ENCODE measurements at places on chromosomes 11 and 22.

- DNase-seq = no peak
These were observed 804.4 kb downstream of the BRD1 start for GRCh38 chr22:49023161-49023878.

DNA sequence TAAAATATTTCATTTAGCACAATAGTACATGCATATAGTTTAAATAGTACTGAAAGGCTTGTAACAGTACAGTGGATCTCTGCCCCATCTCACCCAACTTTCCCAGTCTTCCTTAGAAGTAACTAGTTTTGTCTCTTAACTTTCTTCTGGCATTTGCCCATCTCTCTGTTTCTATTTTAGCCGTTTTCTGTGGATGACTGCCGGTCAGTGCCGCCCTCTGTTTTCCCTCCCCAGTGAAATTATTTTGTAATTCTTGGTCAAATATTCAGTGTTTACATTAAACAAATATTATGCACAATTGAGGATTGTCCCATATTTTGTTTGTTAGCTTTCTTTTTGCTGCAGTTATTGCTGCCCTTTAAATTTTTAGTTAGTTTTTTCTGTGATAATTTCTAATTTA lies 8.3 kb downstream of the PDHX start:
- DNase-seq = no peak

DNA sequence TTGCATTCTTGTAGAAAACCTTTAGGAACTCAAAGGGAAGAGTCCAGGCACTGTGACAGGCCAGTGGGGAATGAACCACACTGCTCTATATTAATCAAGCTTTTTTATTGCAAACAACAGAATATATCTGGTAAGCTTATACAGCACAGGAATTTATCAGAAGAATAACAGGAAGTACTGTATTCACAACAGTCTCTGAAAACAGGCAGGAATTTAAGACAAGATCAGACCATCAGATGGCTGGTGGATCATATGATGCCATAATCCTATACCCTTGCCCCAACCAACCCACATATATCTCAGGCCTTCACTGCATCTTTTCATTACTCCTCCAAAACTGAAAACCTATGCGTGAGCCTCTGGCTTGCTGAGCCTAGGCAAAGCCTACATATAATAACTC lies 1.0 kb upstream of the HTATIP2 start:
- no peak for DNase-seq

DNA sequence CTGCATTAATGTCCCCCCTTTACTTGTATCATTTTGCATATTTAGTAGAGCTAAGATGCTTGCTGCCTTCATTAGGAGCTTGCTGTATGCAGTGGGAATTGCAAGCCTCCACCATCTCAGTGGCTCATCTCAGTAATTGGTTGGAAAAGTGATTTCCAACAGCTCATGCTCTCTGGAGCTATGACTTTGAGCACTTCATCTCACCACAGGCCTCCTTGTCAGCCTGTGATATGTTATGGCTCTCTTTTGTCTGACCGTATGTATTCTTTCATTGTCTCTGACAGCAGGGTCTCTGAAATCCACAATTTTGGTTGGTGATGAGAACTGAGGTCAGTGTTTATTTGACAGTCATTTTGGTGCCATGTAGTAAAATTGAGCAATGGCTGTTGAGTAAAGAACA lies 345.1 kb downstream of the FAT3 start:
- DNase-seq = no peak

DNA sequence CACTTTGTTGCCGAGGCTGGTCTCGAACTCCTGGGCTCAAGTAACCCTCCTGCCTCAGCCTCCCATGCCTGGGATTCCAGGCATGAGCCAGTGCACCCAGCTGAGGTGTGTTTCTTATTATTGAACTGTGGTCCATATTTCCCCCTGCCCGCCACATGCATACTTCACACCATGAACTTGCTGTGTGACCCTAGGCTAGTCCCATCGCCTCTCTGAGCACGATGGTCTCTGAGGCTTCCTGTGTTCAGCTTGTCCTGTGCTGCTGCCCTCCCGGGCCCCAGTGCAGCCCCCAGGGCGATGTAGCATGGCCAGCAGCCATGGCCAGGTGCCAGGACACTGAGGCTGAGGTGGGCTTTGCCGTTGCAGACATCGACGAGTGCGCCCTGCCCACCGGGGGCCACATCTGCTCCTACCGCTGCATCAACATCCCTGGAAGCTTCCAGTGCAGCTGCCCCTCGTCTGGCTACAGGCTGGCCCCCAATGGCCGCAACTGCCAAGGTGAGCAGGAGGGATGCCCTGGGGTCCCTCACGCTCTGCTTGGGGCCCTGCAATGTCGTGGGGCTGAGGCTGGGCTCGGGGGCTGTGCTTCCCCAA lies 45.7 kb downstream of the FBLN1 start:
- no peak for DNase-seq

- DNase-seq = no peak
These were observed 36.4 kb upstream of the RASL10A start for GRCh38 chr22:29351891-29352290.

DNA sequence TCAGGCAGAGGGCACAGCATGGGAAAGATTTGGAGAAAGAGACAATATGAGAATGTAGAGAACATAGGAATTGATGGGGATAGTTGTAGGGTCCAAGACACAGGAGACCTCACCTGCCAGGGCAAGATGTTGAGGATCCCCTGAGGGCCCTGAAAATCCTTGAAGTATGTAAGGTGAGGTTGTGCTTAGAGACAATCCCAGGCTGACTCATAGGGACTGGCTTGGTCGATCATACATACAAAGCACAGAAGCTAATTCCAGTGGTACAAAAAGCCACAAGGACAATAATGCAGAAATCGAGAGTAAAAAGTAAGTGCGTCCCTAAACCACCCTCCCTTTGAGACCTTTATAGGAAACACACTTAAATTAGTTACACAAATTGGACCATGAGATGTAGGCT lies 468.2 kb downstream of the MIAT start:
- DNase-seq = no peak

GRCh38 chr11:110200241-110200640 lies 96.2 kb downstream of the RDX start:
- DNase-seq = no peak

DNA sequence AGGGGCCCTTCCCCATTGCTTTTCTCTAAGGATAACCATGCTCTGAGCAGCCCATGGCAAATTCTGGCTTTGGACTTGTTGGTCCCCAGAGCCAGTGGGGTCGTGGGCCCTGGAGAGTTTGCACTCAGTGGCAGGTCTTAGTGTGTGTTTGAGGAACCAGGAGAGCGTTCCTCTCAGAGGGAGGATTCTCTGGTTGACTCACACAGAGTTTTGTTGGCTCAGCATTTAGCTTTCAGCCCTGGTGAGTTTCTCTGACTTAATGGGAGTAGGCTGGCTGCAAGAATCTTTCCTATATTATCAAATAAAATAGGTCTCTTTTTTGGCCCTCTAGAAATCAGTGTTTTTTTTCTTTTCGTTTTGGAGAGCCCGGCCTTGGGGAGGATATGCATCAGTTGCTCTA lies 20.9 kb downstream of the ST14 start:
- no peak for DNase-seq

GRCh38 chr11:79193663-79194310 lies 247.0 kb downstream of the TENM4 start:
- DNase-seq = no peak

DNA sequence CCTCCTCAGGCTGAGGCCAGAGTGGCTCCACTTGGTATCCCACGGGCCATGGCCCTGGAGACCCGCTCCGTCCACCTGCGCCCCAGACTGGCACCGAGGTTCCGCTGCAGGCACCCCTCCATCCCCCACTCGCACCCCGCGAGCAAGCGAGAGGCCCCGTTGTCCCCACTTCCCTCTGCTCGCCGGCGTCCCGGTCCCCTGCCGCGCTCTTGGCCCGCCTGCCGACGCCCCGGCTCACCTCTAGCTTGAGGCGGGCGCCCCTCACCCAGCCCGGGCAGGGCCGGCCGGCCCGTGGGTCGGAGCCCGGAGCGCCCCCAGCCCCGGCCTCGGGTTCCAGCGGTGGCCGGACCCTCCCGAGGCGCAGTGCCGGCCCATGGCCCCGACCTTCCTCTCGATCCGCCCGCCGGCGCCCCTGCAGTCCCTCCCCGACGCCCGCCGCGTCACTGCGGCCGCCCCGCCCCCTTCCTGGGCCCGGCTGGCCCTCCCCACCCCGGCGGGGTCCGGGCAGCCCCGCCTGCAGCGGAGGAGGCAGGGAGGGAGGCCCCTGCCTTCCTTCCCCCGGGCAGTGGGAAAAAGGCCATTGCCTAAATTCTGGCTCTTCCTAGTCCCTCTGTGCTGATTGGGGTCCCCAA lies at the start of gene PITPNM1:
Gene PITPNM1, minus strand, starts transcription at position 414 of the 632 bp plus-strand sequence. CDS start 1,183 bp downstream, outside the sequence.
- DNase-seq = no peak

DNA sequence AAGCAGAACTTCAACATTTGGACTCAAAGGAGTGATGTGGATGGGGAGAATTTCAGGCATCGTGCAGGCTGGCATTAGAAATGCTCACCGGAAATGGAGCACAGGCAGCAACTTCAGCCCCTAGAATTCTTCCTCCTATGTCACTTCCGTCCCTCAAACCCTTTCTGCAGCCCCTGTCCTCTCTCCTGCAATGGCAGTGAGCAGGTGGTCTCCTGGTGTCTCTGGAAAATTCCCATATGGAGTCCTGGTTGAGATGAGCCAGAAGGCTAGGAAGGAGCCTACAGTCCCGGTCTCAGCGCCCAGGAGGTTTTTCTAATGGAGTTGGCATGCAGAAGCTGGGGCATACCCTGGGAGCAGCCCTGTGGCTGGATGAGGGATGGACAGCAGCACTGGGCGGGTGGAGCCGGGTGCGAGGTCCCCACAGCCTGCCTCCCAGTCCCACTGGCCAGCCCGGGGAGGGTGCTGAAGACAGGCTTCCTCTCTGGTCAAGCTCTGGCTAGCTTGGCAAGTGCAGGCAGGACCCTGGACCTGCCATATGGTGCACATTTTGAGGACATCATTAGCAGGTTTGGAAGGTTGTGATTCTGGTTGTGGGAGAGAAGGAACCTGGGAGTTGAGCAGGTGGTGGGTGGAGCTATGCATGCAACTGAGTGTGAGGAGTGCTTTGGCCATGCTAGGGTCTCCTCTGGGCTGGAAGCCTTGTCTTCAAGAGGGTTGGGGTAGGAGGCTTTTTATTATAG lies 59.8 kb upstream of the B3GAT1 start:
- DNase-seq = no peak

GRCh38 chr11:94771390-94771789 lies 3.2 kb downstream of the AMOTL1 start:
- DNase-seq = no peak

All from GM12864 (cell line).